G401 (cell line): ENCODE measurements at places on chromosomes 2 and 18. TPM values are rescaled to one million over a fixed set of nuclear protein-coding genes. Genes with fewer than 3 reads are reported as not detected.

Gene WNT6
- total RNA-seq = 0.14 TPM in 1 of 2 replicates, not detected in the other

- no peak for DNase-seq
Measured at GRCh38 chr2:100137318-100137717, 5.1 kb downstream of the AFF3 start.

Gene POTEE
- 0.14 TPM in 1 of 2 replicates, not detected in the other for total RNA-seq

- no peak for DNase-seq
Measured at GRCh38 chr2:69652206-69652605, 8.7 kb upstream of the AAK1 start.

DNA sequence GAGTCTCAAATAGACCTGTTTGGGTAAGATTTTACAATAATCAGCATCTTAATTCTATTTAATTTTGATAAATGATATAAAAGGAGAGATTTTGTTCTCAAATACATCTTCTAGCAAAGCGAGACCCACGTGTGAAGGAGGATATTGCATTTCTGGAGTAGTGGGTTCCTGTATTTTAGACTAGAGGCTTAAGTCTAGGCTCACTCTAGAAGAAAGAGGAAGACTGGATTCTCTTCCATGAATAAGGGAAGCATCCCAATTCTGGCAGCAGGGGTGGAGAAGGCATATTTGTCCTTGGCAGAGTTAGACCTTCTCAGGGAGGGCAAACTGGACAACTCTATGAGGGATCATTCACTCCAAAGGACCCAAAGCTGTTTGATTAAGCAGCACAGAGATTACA lies 11.3 kb upstream of the FAM228A start:
- DNase-seq = no peak

DNA sequence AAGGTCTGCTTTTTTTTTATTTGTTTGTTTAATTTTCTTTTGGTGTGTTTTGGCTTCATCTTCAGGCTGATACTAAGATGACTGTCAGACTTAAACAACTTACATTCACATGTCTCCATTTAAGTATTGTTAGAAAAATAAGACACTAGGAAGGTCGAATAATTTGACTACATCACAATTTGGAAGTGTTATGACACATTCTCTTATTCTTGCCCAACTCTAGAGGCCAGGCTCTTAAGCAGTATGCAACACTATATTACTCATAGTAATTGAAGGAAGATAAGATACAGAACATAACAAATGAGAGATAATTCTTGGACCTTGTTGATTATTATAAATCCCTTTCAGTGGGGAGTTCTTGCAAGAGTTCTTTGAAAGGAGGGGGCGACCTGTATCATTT lies 295.3 kb upstream of the COL3A1 start:
- no peak for DNase-seq

- no peak for DNase-seq
Measured at GRCh38 chr2:28319118-28320008, 73.3 kb upstream of the FOSL2 start.

GRCh38 chr2:29749843-29750242 lies 171.5 kb downstream of the ALK start:
- no peak for DNase-seq

Gene TM4SF20
- not detected in 2 replicates for total RNA-seq

Gene RGPD4
- total RNA-seq = 0.03 TPM in 1 of 2 replicates, not detected in the other

GRCh38 chr2:156437931-156438410 lies 1.8 kb downstream of the GPD2 start:
- no peak for DNase-seq

Gene CYP1B1
- not detected in 2 replicates for total RNA-seq

DNA sequence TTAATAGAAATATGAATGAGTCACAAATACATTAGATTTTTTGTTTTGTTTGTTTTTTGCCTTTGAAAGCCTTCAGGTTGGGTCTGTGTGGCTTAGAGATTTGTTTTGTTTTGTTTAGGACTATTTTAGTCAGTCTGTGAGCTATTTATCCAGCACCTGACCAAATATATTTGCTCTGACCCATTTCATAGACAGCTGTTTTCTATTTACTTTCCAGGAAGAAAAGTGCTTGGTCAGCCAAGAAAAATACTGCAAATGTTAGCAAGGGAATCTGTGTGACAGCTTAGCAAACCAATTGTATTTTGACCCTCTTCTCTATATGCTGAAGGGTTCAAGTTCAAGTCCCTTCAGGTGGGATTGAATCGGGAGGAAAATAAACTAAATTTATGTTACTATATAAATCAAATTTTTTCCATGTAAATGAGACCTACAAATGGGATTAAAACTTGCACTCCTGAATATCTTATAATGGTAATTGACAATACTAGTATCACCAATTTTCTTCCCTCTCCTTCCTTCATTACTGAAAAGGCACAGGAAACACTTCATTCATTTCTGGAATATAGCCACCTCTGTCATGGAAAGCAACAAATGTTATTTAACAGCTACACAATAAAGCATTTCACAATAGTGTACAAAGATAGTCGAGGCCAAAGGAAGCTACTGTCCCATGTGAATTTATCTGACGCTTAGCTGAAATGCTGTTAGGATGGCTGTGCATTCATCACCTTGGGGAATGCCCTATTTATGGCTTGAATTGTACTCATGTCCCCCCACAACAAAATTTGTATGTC lies 23.1 kb upstream of the KLF7 start:
- DNase-seq = no peak

- no peak for DNase-seq
Measured at GRCh38 chr2:222887124-222887523, 26.3 kb downstream of the ACSL3 start.

- no peak for DNase-seq
Measured at GRCh38 chr2:176872406-176872805, 340.2 kb upstream of the HNRNPA3 start.

Gene PLGLB1
- total RNA-seq = 0.92 and 1.4 TPM in 2 replicates

DNA sequence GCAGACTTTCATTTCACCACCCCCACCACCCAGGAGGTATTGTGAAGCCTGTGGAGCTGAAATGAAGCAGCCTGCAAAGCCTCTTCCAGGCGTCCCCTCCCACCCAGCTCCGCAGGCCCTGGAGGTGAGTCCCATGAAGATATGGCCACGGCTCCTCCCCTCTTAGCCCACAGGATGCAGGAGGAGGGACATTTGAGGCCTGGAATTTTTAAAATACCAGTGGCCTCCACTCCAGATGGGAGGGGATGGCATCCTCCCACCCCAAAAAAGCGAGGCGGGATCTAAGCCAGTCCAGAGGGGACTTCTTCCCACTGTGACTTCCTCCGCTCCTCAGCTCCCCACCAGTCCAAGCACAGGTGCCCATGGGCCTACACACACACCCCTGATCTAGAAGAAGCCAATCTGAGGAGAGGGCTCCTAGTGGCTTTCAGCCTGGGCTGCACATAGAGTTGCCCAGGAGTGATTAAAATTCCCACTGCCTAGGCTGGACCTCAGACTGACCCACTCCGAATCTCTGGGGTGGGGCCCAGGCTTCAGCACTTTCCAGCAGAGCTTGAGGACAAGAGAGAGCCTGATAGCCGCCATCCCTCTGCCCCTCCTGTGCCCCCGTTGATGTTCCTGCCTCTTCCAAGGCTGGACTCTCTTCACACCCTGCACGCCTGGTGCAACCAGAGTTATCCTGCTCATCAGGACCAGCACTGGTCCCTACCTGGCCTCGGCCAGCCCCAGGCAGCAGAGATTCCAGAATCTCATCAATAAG lies 206.9 kb downstream of the TNS1 start:
- no peak for DNase-seq

Gene XIRP2
- total RNA-seq = not detected in 2 replicates

GRCh38 chr18:51164761-51165281 lies 32.7 kb downstream of the MEX3C start:
- DNase-seq = peak; percentile 84

DNA sequence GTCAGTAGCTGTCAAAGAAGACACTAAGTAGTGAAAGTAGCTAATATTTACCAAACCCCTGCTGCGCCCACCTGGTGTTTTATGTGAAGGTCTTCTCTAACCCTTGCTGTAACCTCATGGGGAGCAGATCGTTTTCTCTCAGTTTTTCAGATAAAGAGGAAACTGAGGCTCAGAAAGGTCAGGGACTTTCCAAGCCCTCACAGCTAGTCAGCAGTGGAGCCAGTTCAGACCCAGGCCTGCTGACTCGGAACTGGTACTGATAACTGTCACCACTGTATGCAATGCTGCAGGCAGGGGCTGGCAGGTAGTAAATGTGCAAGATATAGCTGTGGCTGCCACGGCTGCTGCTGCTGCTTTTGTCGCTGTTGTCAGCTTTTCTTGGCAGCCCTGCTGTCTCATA lies 69.1 kb downstream of the LRRFIP1 start:
- no peak for DNase-seq

Gene PRKAG3
- total RNA-seq = not detected in 2 replicates

- DNase-seq = no peak
Measured at GRCh38 chr18:79139206-79139605, 70.0 kb downstream of the ATP9B start.

Gene MOGAT1
- not detected in 2 replicates for total RNA-seq

Gene HOXD8
- total RNA-seq = 4.1 and 4.2 TPM in 2 replicates

Gene CPO
- 0.62 TPM in 1 of 2 replicates, not detected in the other for total RNA-seq

GRCh38 chr2:60529785-60530627 lies 23.4 kb downstream of the BCL11A start:
- DNase-seq = no peak

Gene SERPINB11
- not detected in 2 replicates for total RNA-seq

Gene RPL31
- total RNA-seq = 2,056 and 2,130 TPM in 2 replicates

GRCh38 chr2:168560817-168561499 lies 104.9 kb downstream of the CERS6 start:
- no peak for DNase-seq

Gene ADGRF3
- 0.47 TPM in 1 of 2 replicates, not detected in the other for total RNA-seq

Gene EVX2
- not detected in 2 replicates for total RNA-seq

Gene EXOC6B
- total RNA-seq = 19.1 and 39.5 TPM in 2 replicates

DNA sequence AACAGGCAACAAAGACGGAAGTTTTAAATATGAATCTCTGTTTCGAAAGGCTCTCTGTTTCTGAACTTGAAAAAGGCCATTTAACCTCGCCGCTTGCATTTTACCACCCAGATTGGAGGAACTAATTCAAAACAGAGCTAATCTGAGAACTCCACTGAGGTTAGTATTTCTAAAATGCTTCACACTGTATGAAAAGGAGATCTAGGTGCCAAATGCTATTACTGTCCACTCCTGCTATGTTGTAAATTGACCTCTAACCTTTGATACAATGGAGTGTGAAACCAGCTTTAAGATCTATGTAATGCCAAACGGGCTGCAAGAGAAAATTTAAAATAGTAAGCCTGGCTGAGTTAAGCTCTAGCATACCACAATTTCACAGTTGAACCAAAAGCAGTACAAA lies 364.5 kb downstream of the IRS1 start:
- DNase-seq = no peak

GRCh38 chr2:208350610-208351009 lies 56.0 kb upstream of the PTH2R start:
- DNase-seq = no peak

DNA sequence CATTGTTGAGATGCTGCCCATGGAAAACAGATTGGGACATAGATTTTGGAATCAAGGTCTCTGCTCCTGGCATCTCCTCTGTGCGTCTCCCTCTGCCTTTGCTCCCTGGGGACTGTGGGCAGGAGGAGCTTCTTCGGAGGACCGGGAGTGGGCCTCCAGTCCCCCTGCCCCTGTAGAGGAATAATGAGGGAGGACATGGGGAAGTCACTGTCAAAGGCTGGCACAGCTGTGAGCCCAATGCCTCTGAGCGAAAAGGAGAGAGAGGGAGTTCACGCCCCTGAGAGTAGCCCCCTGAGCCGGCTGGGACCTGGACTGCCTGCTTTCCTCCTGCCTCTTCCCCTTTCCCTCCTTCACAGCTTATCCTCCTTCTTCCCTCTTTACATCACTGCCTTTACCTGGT lies 195.0 kb downstream of the LOXHD1 start:
- no peak for DNase-seq

- DNase-seq = no peak
Measured at GRCh38 chr18:56897122-56897521, 246.0 kb downstream of the WDR7 start.

DNA sequence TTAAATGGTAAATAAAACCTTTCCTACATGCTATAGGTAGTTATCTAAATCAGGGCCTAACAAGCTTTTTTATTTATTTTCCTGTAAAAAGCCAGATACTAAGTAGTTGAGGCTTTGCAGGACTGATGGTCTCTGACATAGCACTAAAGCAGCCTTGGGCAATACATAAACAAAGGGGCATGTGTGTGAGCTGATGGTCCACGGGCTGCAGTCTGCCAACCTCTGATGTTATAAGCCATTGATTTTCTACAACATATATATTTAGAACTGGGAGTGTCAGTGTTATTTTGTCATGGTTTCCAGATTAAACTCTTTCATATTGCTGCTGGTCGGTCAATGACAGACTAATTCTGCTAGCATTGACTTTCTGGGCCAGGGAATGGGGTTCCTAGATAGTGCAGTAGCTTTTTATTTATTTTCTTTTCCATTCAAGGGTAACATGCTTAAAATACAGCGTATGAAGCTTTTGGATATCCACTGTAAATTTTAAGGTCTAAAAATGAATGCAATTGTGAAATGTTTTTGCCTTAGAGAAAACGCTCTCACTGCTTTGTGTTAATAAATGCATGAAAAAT lies 134.0 kb downstream of the NEDD4L start:
- no peak for DNase-seq

- DNase-seq = peak; percentile 37
Measured at GRCh38 chr2:207155516-207156444, 10.0 kb downstream of the KLF7 start.

GRCh38 chr2:28606986-28607441 lies 111.2 kb downstream of the PLB1 start:
- peak; percentile 30 for DNase-seq

Gene ARHGEF33
- total RNA-seq = not detected in 2 replicates

GRCh38 chr2:149184991-149185390 lies 145.4 kb upstream of the LYPD6 start:
- peak; percentile 45 for DNase-seq

DNA sequence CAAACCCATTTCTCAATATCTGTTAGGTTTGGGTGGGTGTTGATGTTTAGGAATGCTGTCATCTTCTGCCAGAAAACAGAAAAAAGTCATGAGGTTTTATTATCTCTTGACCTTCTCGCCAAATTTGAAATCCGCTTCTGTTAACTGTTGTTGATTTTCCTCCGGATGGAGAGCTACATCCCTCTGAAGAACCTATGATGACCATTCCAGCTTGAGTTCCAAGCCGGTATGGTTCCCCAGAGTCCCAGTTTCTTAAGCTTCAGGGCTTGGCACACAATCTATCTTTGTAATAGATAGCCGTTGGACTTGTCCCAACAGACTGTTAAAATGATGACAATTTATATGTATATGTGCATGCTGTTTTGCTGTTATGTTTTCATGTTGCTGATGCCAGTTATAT lies 1201.0 kb downstream of the LRP1B start:
- peak; percentile 15 for DNase-seq
